ENCODE measurements at places on chromosomes 2 and 18. TPM values are rescaled to one million over a fixed set of nuclear protein-coding genes. Genes with fewer than 3 reads are reported as not detected.

The MYO1B gene
- total RNA-seq: not detected

The TLX2 gene
- total RNA-seq: 2.5 TPM

The TMEM87B gene
- 12.8 TPM for total RNA-seq

The ZC3H15 gene
- 66.5 TPM for total RNA-seq

The PSMA8 gene
- not detected for total RNA-seq

The SALL3 gene
- not detected for total RNA-seq

The KIF1A gene
- total RNA-seq: not detected

The BUB1 gene
- total RNA-seq: 48.2 TPM

The HOXD10 gene
- not detected for total RNA-seq

The SERPINB11 gene
- total RNA-seq: not detected

The TIA1 gene
- total RNA-seq: 181 TPM

The B3GNT7 gene
- total RNA-seq: 2.8 TPM

The DNAH7 gene
- total RNA-seq: 0.14 TPM

The NYAP2 gene
- total RNA-seq: not detected

The CYRIA gene
- total RNA-seq: 4.2 TPM

The CCDC141 gene
- total RNA-seq: 0.30 TPM

The DSG1 gene
- total RNA-seq: 16.2 TPM

The NXPH2 gene
- not detected for total RNA-seq

The SNRNP200 gene
- 83.8 TPM for total RNA-seq

The PRSS56 gene
- total RNA-seq: not detected

The EPHA4 gene
- not detected for total RNA-seq

The ST6GAL2 gene
- total RNA-seq: 0.82 TPM

The CXCR4 gene
- total RNA-seq: 2.1 TPM

The RNU2-63P gene
- total RNA-seq: not detected

The SOCS6 gene
- total RNA-seq: not detected

The SMAD2 gene
- 163 TPM for total RNA-seq

The STARD6 gene
- not detected for total RNA-seq

The AQP12B gene
- total RNA-seq: not detected

The HES6 gene
- 25.8 TPM for total RNA-seq

The EGR4 gene
- 0.14 TPM for total RNA-seq

The ARHGEF4 gene
- total RNA-seq: not detected

Data from Karpas-422 (cell line).